Stimulated activated CD8-positive, alpha-beta memory T cell treated with anti-CD3 and anti-CD28 coated beads, Interleukin-15, amount 100 ng/mL, for 24 hours (primary cell): ENCODE measurements at places on chromosomes 12 and 14.

- DNase-seq: no peak
These were observed 58.5 kb upstream of the PRICKLE1 start for GRCh38 chr12:42648061-42648460.

- no peak for DNase-seq
These were observed 24.4 kb downstream of the TUNAR start for GRCh38 chr14:95901054-95901453.

GRCh38 chr12:58757422-58757821 is 162.9 kb downstream of the LRIG3 start:
- no peak for DNase-seq

DNA sequence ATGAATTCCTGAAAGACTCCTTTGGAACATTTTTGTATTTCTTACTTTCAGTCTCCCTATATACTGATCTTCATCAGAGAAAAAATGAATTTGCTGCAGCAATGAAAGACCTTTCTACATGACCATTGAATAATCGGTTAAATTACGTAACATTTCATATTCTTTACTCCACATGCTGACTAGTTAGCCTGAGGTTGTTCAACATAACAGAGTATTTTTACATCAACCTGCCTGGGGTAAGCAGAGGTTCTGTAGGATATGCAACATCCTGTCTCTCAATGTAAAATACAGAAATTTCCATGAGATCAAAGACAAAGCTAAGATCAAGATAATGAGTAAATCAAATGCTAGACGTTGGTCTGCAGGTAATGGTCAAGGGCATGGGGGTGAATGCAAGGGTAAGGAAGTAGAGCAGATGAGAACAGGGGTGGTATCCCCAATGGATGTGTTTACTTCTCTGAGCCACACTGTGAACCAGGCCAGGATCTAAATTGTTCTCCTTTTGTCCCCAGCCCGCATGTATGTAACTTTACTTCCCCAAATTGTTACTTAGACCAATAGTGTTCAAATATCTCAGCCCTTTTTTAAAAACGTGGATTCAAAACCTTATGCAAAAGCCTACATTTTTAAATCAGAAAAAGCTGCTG is 45.4 kb downstream of the DUSP6 start:
- DNase-seq: no peak

- DNase-seq: no peak
These were observed 121.2 kb upstream of the DAAM1 start for GRCh38 chr14:59067127-59067894.

- no peak for DNase-seq
These were observed 5.2 kb downstream of the NFKBIA start for GRCh38 chr14:35399083-35399937.

DNA sequence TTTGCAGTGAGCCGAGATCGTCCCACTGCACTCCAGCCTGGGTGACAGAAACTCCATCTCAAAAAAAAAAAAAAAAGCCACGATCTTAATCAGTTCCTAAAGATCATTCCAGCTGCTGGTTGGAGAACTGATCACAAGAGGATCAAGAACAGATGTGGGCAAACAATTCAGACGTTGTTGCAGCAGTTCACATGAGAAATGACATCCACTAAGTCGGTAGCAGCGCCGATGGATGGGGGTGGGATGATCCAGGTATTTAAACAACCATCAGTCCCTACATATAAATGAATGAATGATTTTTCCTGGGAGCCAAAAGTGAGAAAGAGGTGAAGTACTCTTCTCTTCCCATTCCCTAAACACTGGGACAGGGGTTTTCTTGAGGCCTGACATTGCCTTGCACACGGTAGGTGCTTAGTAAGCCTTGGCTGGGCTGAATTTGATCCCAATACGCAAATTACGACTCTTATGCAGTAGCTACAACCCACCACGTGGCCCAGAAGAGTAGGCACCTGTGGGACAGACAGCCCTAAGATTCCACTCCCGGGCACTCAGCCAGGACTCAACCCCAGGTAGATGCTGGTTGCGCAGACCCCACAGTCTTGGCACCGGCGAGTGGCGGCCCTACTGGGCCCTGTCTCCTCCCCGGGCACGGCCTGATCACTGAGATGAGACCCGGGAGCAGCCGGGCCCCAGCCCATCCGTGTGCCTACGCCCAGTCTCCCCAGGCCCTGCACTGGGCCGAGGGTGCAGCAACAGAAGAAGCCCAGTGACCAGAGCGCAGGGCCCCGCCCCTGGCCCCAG is 565 bp downstream of the SPRYD3 start:
- DNase-seq: no peak

DNA sequence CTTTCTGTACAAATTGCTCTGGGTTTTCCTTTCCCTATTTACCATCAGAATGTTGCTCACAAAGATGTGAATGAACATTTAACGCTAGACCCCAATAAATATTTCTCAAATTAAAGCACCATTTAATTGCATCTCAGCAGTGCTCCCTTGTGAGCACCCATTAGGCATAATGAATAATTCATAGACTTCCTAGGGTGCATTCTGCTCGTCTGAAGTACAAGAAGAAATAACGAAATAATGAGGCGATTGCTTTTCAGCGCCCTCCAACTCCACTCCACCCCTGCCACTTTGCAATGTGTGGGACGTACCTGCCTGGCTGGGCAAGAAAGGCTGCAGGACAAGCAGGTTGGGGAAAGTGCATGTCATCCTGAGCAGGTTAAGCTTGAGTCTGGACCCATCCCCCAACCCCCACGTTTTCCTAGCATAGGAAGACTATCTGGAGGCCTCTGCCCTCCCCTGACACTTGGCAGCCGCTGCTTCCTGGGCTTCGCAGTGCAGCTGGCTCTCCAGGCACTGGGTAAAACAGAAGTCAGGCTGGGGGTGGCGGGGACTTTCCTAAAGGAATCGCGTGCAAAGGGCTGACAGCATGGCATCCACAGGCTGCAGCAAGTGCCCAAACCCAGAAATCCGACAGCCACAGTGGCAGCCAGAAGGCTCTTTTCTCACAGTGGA is 253.7 kb downstream of the DUSP6 start:
- DNase-seq: no peak
